LNCaP clone FGC (cell line): ENCODE measurements at places on chromosomes 2 and 18.

DNA sequence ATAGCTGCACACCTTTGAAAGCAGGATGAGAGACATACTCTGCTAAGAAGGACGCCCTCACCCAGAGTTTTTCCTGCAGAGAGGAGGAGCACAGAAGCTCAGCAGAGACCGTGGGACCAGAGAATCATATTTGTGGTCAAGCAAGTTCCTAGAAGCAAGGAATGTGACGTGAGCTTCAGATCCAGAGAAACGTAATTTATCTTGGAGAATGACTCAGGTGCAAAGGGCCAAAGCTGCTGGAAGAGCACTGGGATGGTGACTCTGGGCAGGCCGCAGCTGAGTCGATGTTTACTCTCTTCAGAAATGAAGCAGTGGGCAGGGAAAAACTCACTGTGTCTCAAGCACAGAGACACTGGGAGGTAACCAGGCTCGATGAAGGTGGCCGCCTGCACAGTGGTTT, 50.1 kb upstream of the IGFBP2 start:
- no peak for DNase-seq

GRCh38 chr2:231364961-231365810, 30.3 kb upstream of the B3GNT7 start:
- peak; percentile 54 for DNase-seq

DNA sequence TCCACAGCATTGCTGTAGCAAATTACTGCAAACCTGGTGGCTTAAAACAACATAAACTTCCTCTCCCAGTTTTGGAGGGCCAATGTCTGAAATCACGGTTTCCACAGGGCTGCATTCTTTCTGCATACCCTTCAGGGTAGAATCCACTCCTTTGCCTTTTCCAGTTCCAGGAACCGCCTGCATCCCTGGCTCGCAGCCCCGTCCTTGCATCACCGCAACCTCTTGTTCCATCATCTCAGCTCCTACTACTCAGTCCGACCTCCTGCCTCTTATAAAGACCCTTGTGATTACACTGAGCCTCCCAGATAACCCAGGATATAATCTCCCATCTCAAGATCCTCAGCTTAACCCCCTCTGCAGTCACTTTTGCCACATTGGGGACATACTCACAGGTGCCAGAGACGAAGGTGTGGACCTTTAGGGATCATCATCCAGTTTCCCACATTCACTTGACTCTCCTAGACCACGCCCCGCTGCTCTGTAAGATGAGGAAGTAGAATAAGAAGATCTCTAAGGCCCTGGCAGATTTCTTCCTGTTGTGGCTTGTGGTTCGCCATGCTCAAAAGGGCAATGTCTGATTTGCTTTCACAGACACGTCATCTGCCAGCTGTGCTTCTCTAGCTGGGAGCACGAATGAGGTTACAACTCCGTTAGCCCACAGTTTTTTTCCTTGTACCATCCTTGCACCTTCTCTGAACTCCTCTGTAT, 103.6 kb upstream of the AGAP1 start:
- no peak for DNase-seq

GRCh38 chr2:121498731-121499130, 31.9 kb upstream of the RNU4ATAC start:
- DNase-seq, result no peak

GRCh38 chr2:207787017-207787416, 17.3 kb upstream of the FZD5 start:
- no peak for DNase-seq

DNA sequence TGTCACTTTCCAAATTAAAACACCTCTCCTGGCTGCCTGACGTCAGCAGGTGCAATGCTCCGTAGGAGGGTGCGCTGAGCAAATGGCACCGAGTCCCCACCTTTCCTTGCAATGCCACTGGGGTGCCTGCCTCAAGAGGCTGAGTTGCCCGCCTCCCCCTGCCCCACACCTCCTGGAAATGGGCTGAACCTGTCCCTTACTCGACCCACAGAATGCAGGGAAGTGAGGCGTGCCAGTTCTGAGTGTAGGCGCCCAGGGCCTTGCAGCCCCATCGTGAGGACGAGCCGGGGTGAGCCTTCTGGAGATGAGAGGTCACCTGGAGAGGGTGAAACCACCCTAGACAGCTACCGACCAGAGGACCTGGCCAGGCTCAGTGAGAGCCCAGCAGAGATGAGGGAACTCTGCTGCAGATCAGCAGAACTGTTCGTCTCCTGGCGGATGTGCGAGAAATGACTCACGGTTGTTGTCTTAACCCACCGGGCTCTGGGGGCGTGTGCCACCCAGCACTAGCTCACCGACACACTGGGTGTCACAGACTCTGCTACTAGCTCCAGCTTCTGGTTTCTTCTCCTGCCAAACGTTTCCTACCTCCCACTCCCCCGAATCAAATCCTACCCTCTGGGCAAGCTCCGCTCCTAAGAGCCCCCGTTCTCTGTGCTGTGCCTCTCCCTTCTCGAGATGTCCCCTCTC, 168.7 kb upstream of the HDAC4 start:
- DNase-seq, result no peak

GRCh38 chr18:32884543-32884942, 111.7 kb upstream of the KLHL14 start:
- no peak for DNase-seq

DNA sequence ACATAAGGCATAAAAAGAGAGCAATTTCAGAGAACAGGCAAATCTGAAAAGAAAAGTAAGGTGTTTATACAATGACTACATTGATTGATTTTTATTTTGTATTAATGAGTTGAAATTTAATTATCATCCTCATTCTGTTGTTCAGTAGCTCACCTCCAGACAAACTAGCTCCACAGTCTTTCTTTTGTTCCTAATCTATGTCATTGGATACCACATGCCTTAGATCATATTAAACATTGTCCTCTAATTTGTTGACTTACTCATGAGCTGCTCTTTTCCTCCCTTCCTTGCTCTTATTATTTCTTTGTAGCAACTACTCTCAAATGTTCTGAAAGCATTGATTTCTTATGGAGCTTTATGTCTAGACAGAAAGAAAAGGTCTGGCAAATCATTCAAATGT, 185.5 kb upstream of the ZSWIM2 start:
- no peak for DNase-seq

DNA sequence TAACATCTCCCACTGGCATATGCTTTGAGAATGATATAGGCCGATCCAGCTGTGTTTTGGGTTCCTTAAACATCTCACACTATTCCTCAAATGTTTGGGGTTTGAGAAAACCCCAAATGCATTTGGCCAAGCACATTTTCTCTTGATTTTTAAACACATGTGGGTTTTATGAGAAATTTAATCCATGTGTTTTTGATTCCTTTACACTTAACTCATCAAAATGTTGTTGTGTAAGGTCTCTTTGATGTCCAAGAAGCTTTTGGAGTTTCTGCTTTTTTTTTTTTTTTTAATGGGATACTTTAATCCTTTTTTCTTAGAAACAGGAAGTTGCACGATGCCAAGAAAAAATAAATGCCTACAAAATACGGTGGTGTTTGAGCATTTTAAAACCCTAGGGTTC, 339.8 kb upstream of the TCF4 start:
- no peak for DNase-seq

DNA sequence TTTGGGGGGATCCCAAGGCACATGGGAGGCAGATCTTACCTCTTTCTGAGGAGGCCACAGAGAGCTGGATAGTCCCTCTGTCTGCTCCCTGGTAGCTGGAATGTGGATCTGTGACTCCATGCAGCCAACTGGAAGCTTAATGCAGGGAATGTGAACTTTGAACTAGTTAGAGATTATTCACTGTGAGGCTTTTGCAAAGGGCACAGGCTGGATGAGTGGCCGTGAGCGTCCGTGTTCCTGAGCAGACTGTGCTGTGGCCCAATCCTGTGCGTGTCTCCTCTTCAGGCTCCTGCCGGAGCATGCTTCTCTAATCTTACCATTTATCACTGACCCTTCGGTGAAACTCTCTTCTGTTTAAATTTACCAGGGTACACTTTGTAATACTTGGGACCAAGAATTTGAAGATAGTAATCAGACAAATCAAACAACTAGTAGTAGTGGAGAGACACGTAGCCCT, 187.6 kb downstream of the PTPRM start:
- peak; percentile 50 for DNase-seq

- DNase-seq, result no peak
These were observed 1.4 kb downstream of the FAM117B start for GRCh38 chr2:202636213-202636513.

GRCh38 chr18:44686156-44686555, 5.5 kb downstream of the SETBP1 start:
- no peak for DNase-seq

- no peak for DNase-seq
These were observed 308.2 kb downstream of the FBXO15 start for GRCh38 chr18:73839441-73839840.

DNA sequence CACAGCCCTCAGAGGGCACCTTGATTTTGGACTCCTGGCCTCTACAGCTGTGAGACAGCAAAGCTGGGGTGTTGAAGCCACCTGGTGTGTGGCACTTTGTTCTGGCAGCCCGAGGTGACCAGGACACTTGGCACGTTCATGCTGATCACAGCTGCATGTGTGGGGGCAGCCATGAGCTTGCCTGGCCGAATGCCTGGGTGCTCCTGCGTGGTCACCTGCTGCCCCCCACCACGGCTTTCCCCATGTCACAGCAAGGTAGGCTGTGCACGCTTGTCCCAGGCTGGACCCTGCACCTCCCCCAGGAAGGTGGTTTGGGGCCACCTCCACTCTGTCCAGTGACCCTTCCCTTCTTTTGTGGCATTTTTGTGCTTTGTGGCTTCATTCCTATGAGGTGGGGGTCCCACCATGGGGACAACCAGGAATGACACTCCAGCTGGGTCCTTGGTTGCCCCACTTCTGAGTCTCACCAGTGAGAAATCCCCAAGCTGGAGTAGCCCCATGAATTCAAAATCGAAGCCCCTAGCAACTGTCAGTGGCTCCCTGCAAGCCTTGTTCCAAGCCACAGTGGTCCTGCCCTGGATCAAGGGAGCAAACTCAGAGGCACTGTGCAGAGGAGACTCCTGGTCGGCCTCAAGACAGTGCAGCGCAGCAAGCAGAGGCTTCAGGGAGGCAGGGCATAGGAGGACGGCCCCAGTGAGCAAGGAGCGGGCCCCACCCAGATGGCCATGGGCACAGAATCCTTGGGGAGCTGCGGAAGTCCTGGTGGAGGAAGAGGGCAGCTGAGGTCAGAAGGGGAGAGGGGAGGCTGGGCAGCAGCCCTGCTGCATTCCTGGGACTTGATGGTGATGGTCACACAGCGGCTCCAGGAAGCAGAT, 121.4 kb upstream of the HS6ST1 start:
- DNase-seq, result no peak

DNA sequence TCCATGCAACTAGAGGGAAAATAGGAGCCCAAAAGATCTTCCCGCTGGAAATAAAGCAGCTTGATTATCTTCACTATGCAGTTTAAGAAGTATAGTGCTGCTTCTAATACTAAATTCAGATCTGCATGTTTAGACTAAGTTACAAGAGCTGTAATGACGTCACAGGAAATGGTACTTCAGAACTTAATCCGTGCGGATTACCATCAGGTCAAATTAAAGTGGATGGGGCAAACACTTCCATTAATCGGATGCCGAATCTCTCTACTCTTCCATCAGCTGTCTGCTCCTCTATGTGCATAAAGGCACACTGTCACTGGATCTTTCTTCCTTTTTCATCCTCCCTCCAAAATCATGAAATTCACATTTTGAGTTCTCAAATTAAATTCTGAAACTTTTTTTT, 52.6 kb downstream of the TRAPPC12 start:
- no peak for DNase-seq

- DNase-seq, result no peak
These were observed 1.1 kb upstream of the PGAP1 start for GRCh38 chr2:196927376-196928225.

- DNase-seq, result no peak
These were observed 191.3 kb downstream of the RPRM start for GRCh38 chr2:153287109-153287801.

DNA sequence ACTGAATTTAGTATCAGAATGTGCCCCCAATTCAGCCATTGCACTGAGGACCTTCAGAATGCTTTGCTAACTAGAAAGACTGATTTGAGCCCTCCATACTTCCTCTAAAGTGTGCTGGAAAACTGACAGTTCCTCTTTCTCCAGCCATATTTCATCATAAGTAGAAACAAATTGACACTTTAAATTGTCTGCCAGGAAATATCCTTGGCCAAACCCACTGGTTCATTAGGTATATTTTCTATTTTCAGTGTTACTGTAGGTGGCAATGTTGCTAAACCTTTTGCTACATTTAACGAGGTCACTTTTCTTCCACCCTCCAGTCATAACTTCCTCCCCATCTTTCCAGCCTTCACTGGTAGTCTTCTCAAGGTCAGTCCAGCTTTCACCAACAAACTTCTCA, 21.5 kb downstream of the SP5 start:
- no peak for DNase-seq

GRCh38 chr2:214853906-214854305, 44.4 kb upstream of the BARD1 start:
- DNase-seq, result no peak

DNA sequence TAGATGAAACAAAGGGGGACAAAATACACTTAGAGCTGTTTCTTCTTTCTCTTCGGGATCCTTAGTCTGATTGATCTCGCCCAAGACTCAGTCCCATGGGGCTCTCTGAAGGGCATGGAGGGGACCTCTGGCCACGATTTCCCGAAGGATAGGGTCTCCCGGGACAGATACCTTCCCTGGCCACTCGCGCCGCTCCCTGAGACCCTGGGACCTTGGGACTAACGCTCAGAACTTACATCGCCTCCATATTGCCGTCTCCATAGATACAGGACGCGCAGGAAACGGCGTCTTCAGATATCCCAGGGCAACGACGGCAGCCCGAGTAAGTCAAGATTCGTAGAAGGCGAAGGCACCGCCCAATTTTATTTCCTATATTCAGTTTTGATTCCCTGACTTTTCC, at the start of gene CFAP65:
Gene CFAP65, minus strand, starts transcription at position 265 of the 400 bp plus-strand sequence. CDS start 2,468 bp downstream, outside the sequence.
- peak; percentile 27 for DNase-seq

DNA sequence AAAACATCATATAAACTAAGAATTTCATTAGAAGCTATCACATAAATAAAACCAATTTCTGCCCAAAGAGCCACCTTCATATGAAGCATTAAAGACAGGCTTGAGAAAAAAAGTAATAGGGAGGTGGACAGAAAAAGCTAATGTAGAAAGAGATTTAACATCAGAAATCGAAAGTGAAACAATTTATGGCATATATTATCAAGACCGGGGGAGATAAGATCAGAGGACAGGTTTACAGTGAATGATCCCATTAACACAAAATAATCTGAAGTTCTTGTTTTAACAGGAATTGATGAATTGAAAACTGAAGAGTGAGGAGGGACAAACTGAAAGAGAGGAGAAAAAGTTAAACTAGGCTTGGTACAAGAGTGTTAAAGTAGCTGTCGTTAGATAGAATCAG, 786.3 kb upstream of the FSHR start:
- no peak for DNase-seq

GRCh38 chr2:36820942-36821605, 124.6 kb downstream of the VIT start:
- peak; percentile 81 for DNase-seq

GRCh38 chr2:62362561-62362960, 143.4 kb downstream of the TMEM17 start:
- DNase-seq, result no peak
